ENCODE measurements at places on chromosomes 4 and X.

- DNase-seq = no peak
These were observed 161.0 kb upstream of the FAM241A start for GRCh38 chr4:111984169-111984819.

DNA sequence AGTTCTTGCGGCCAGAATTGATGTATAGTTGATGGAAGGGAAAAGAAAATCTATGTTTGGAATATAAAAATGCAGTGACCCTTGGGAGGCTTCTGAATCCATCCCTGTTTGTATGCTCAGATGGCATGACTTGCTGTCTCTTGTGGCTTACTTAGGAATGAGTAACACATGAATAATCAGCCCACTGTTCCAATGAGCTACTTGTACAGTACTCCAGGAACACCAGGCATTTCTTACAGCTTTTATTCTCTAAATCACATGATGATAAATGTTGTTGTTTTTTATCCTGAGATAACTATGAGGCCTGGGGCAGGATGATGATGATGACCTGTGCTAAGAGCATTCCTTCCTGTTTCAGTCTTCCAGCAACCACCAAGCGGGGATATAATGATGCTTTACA, 18.9 kb downstream of the TMPRSS11E start:
- DNase-seq = no peak

DNA sequence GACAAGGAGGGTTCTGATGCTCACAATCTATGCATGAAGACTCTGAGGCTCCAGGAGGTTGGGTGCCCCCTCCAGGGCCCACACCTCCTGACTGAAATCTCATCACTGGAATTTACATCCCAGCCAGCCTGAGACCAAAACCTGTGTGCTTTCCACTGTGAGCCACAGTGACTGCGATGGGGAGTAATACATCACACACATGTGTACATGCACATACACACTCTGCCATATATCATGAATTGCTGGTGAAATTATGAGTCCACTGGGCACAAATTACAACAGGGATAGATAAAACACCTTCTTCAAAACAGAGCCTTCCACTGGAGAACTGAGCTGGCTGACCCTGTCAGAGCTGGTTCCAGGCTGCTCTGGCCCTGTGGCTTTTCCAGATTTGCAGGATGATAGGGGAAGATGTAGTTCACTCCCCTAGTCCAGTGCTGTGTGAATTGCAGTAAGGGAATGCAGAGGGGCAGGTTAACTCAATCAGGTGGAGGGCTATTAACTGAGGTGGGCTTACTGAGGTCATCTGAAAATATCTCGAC, 35.8 kb upstream of the MSX1 start:
- no peak for DNase-seq

- DNase-seq = no peak
These were observed 580.8 kb upstream of the TENM3 start for GRCh38 chr4:181662383-181662782.

- peak; percentile 47 for DNase-seq
These were observed 76.2 kb upstream of the CD99 start for GRCh38 chrX:2614911-2615310.

GRCh38 chr4:86967073-86967472, 32.3 kb downstream of the AFF1 start:
- no peak for DNase-seq

- peak; percentile 73 for DNase-seq
These were observed 80.9 kb upstream of the MSANTD1 start for GRCh38 chr4:3168029-3168428.

DNA sequence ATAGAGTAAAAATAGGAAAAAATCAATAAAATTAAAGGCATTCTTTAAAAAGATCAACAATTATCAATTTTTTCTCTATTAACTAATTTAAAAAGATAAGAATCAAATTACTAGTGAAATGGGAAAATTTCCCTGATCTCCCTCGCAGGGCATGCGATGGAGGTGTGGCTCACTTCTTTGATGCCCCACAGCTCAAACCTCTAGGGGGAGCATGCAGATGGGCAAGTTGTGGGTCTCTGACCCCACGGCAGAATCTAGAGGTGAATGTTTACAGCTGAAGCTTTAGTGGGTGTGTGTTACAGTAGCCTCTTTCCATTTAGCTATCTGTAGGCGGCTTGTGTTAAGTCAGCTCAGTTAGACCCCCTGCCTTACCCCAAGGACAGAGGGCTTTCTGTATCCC, 1348.8 kb downstream of the PCDH18 start:
- no peak for DNase-seq

- DNase-seq = no peak
These were observed 243.3 kb downstream of the FSTL5 start for GRCh38 chr4:161920304-161921052.

DNA sequence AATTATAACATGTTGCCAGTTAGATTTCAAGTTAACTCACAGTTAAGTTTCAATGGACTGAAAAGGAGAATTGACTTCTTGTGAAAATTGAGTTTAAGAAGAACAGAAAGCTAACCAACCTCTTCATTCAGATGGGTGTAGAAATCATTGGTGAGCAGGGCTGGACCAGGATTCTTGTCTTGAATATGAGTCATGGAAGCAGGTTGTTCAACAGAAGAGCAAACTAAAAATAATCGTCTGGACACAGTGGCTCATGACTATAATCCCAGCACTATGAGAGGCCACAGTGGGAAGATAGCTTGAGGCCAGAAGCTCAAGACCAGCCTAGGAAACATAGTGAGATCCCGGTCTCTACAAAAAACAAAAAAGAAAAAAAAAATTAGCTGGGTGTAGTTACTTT, 98.2 kb downstream of the ARSJ start:
- DNase-seq = no peak

DNA sequence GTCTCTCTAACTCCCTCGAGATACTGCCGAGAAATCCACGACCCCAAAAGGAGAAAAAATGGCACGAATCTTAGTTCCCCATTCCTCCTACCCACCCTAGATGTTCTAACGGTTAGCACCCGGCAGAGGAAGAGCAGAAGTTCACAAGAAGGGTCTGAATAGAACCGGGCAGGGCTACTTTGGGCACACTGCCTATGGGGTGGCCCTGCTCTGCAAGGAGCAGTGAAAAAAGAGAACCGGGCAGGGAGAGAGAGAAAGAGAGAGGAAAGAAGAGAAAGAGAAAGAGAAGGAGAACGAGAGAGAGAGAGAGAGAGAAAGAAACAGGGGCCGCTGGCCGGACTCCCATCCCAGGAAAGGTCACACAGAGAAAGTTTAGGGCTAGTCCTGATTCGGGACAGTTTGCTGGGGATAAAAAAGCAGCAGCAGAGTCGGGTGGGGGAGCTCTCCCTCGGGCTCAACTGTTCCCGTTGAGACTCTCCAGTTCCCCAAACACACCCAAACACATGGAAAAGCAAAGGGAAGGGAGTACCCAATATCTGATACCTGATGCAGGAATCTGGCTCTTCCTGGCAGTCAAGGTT, 468 bp downstream of the GLA start:
- no peak for DNase-seq

DNA sequence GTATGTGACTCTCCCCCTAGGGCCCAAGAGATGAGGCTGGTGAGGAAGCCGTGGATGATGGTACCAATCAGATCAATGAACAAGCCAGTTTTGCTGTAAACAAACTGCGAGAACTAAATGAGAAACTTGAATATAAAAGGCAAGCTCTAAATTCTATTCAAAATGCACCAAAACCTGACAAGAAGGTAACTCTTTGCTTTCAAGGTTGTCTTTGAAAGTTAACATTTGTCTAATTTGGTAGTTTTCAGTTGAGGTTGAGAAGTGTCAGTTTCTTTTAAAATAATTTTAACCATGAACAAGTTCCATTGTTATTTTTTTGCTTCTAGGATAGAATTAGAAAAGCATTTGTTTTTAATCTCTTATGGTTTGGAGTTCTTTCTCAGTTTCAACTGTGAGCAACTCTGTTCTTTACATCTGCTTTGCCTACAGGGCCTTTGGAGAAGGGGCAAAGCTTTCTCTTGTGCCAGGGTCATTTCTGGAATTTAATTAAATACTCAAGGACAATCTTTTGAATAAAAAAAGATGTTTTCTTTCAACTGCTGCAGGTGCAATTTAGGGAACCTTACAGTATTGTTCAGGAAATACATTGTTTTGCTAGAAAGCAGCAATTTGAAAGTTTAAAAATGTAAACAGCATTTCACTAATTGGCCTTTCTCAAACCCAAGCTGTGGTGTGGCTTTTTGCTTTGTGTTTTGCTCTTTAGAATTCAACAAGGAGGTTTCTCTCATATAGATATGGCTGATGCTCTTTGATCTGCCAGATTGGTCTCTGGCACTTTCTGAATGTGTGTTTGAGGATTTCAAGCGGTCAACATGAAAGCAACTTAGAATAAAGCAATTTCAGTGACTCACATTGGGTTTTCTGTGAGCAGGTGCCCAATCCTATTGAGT, 62.9 kb downstream of the LRP2BP start:
- no peak for DNase-seq

DNA sequence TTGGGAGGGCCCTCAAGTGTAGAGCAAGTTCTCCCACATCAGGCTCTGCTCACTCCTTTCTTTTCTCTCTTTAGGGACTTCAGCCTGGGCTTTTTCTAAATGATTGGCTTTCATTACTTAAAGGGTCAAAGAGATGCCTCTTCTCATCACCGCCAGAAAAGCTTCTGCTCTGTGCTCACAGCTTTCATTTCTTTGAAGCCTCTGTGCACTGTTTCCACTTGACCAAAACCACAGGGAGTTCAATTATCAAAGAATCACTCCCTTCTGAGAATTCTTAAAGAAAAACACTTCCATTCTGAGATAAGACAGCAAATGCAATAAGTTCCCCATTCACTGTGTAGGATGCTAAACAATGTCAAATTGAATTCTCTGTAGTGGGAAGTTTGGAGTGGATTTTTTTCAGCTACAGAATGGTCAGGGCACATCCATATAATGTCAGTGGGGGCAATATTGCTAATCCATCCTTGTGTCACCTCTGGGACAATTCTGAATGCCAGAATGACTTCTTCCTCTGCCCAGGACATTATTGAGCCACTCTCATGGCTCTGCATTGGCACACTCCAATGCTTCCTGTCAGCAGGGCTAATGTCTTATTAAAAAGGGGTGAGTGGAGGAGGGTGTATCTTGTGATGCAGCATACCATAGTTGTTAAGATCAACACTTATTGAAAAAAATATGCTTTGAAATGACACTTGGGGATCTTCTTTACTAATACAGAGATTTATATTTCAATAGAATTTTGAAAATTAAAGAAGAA, 217.6 kb downstream of the SNCA start:
- DNase-seq = no peak

DNA sequence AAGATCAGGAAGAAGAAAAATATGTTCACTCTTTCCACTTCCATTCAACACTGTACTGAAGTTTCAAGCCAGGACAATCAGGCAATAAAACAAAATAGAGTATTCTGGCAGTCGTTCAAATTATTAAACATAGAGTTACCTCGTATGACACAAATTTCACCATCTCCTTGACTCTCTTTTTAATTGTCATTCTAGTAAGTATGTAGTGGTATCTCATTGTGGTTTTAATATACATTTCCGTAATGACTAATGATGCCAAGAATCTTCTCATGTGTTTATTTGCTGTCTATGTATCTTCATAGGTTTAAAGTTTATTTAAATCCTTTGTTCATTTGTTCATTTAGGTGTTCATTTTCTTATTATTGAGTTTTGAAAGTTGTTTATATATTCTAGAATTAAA, 352.2 kb downstream of the IDS start:
- no peak for DNase-seq

- DNase-seq = no peak
These were observed 77.9 kb downstream of the EGF start for GRCh38 chr4:109990261-109991257.

DNA sequence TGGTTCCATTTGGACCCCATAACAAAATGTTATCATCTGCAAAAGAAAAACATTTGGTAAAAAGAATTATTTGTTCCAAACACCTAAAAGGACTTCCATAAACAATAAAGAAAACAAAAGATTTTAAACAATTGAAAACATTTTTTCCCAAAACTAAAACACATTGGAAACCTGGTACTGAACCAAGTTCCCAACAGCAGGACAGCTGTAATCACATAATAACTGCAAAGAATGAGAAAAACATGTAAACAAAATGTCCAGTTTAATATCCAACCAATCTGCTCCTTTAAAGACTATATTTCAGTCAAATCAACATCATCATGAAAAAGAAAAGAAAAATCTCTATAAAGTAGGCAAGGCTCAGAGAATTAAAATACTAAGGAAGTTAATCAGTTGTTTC, 36.3 kb downstream of the PRDM5 start:
- DNase-seq = no peak

- peak; percentile 39 for DNase-seq
These were observed 12.8 kb upstream of the ELOVL6 start for GRCh38 chr4:110211007-110211769.

GRCh38 chr4:148634476-148634875, 192.3 kb upstream of the NR3C2 start:
- no peak for DNase-seq

- no peak for DNase-seq
These were observed 19.1 kb downstream of the PAGE2 start for GRCh38 chrX:55107911-55108310.

DNA sequence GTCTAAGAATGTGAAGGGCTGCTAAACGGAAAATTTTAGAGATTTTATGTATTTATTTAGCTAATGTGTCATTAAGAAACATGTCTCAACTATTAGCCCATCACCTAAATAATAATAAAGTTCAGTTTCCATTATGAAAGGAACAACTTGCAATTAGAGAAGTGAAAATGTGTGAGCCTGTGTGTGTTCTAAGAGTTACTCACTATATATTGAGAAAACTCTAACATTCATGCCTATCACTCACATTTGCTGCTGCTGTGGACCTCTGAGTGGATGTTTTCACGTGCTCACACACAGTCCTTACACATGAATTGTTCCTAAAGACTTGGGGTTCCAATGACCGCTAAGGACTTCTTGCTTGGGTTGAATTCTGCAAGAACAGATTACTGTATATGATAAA, 364.0 kb downstream of the TMA16 start:
- DNase-seq = no peak

DNA sequence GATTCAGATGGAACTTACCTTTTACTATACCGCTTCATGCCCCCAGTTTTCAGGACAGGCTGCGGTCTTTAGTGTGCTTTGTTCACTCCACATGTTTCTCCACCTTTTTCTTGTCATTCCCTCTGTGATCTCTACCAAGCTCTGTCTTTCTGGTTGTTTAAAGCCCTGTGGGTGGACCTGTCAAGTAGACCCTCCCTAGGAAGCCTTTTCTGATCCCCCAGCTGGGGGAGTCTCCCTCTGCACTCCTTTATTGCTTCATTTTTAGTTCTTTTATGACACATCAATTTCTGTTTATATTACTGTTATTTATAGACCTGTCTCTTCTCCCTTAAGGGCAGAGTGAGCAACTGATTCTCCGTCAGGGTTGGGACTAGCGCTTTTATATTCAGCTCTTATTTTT, 150.2 kb downstream of the C4orf33 start:
- no peak for DNase-seq

GRCh38 chrX:151030845-151031244, 47.7 kb downstream of the HMGB3 start:
- no peak for DNase-seq

DNA sequence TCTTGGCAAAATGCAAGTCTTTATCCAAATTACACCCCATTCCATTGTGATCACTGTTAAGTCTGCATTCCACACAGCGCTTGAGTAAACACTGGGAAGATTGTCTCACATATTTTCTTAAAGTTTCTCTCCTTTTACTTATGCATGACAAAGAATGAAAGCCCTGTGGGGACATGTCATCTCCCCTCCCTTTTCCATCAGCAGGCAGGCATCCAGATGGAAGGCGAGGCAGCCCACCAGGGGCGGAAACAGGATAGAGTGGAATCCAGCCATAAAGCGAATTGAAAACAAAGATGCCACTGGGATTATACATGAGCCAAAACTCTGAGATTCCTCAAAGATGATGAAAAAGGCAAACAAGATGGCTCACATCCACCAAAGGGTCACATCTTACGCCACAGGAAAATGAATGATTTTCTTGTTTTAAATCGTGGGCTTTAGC, 78.2 kb downstream of the AFAP1 start:
- DNase-seq = peak; percentile 69

All from H7 (cell line).